ENCODE measurements at places on chromosomes 2 and 18.
A peak's percentile ranks its signal among the peaks of the same experiment; 100 is the strongest.

- DNase-seq, result no peak
These were observed 3.9 kb upstream of the PPP1CB start for GRCh38 chr2:28747714-28748113.

DNA sequence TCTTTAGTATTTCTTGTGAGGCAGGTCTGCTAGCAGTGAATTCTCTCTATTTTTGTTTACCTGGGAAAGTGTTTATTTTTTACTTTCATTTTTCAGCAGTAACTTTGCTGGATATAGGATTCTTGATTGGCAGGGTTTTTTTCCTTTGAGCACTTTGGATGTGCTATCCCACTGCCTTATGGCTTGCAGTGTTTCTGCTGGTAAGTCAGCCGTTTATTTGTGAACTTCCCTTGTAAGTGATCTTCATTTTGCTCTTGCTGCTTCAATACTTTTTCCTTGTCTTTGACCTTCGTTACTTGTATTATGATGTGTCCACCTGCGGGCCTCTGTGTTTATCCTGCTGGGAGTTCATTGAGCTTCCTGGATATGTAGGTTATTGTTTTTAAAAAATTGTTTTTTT, 54.7 kb downstream of the SLC66A2 start:
- DNase-seq, result no peak

DNA sequence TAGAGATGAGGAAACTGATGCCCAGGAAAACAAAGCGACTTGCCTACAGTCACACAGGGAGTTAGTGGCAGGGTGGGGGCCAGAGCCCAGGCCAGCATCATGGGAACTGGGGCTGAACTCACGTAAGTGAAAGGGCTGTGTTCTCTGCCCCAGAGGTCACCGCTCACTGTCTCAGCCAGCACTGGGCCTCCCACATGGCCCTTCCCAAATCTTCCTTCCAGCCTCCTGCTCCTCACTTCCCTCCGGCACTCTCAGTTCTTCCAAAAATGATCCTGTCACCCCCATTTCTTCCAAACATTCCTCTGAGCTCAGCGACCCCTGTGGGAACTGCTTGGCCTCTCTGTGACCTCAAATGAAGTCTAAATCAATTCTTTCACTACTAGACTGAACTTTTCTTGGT, 90.5 kb upstream of the TMEM247 start:
- peak; percentile 50 for DNase-seq

DNA sequence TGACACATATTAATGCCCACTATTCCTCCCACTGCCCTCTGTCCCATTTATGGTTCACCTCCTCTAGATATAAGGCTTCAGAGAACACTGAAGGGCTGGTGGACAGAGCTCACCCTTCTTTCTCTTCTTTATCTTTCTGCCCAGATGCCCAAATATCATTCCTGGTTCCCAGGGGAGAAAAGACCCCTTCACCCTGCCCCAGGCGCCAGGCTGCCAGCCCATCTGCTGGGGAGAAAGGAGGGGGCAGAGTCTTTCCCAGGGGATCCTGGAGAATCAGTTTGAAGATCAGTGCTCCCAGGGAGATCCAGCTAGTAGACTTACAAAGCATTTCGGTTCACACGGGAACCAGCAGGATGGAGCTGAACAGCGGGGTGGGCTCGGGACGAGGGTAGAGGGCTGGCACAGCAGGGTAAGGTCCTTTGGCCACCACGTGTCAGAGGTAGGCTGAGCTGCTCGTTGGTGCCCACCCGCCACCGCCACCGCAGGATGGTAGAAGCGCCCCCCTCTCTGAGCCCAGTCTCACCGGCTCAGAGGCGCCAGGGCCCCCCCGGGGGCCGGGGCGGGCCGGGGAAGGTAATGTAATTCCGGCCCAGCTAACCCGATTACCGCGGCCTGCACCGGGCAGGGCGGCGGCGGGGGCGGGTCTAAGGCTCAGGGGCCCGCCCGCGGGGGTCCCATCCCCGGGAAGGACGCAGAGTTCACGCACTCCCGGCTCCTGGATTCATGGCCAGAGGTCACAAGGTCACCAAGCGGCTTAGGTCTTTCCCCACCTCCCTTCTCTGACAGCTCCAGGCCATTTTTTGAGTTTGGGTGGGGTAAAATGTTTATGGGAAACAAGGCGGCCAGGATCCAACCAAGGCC, 1.3 kb upstream of the TLX2 start:
- no peak for DNase-seq

DNA sequence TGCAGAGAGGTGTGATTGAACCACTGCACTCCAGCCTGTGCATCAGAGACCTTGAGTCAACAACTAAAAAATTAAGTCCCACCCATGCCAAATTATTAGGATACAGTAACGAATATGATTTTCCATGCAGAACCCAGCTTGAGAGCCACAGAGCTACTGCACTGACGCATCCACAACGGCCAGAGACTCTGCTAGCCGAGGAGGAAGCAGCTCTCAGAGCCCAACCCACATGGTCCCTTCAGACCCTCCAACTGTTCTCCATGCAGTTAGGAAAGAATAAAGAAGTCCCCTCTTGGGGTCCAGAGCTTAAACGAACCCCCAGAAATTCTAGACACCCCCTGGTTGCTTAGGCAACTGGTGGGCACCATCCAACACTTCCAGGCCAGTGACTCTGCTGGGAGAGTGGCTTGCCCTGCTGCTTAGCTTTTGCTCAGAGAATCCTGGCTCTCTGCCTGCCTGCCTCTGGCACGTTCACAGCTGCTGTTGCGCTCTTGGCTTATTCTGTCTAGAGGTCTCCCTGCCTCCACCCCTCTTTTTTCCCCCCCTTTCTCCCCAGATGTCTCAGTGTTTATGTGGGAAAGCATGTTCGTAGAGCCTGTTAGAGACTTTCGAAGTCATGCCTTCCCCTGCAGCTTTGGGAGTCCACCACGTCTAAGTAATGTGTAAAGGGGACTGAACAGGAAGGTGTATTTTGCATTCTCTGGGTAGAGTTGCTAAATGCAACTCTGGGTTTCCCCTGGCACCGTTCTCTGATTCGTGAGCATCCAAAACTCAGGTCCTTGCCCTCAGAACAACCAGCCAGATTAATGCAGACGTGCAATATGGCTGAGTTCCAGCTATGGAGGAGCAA, 26.0 kb upstream of the SP3 start:
- DNase-seq, result peak; percentile 93

- DNase-seq, result no peak
These were observed 49.5 kb downstream of the ANO7 start for GRCh38 chr2:241237949-241238371.

DNA sequence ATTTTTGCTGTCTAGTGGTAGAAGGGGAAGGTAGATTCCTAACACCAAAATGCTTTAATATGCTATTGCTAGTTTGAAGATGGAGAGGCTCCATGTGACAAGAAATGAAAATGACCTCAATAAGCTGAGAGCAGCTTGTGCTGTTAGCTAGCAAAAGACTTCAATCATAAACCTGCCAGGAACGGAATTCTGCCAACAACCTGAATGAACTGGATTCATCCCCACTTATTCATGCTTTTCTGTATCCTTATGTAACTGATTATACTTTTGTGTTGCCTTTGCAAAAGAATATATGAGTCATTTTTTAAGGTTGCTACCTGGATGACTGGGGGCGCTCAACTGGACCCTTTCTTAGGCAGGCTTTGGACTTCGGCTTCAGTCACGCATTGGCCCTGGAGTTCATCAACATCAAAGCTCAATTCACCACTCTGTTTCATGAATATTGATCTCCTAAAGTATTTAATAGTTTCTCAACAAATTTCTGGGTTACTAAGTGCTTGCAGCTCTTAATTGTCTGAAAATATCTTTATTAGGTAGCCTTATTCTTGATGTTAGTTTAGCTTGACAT, 97.5 kb upstream of the KCNJ3 start:
- DNase-seq, result no peak

DNA sequence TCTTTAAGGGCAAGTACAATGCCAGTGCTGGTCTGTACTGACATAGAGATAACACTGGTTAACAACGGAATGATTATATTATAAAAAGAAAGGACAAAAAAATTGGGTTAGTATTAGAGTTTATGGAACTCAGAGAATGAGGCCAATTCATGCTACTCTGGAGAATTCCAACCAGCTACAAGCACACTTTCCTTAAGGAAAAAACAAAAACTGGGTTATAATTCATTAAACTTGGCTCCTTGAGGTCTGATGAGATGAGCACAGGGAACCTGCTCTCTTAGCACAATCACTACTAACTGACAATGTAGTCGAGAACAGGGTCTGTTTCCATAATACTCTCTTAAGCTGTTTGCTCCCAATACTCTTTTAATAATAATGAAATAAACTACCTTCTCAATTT, 165.3 kb downstream of the NRXN1 start:
- no peak for DNase-seq

GRCh38 chr18:25701821-25702220, 349.9 kb upstream of the ZNF521 start:
- no peak for DNase-seq

DNA sequence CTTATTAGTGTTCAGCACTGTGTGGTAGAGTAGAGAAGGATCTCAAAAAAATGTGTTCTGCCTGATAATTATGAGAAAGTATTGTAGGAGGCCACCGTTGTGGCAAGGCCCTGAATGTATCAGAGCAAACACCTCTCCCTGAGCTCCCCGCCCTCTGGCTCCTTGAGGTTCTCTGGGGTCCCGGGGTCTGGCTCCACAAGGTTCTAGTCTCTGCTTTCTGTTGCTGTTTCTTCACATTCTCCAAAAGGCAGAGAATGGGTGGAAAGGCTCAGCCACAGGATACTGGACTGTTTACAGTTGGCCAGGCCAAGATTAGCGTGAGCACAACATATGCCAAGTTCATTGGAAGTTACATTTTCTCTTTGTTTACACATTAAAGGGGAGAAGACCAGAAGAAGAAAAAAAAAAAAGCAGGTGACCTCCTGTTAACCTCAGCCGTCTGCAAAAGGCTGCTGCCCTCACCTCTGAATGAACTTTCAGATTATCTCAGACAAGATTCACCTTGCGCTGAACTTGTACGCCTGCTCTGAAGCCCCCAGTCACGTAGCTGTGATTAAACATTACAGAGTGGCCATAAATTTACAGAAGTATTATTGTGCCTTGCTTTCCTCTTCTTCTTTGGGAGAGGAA, 56.6 kb upstream of the CYP26B1 start:
- DNase-seq, result peak; percentile 39

DNA sequence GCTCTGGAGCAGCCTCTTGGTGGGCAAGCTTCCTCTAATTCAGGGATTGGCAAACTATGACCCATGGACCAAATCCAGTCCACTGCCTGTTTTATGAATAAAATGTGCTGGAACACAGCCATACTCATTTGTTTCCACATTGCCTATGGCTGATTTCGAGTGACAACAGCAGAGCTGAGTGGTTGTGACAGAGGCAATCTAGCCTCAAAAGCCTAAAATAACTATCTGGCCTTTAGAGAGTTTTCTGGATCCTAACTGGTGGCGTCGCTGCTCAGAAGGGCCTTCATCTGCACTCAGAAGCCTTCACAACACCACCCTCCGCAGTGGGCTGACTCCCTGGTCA, 147.1 kb downstream of the CCBE1 start:
- no peak for DNase-seq

- DNase-seq, result peak; percentile 74
These were observed 156.1 kb downstream of the HAUS1 start for GRCh38 chr18:46260016-46260878.

- no peak for DNase-seq
These were observed 14.1 kb downstream of the ZFP36L2 start for GRCh38 chr2:43212216-43212835.

GRCh38 chr2:74149247-74149525, 1.5 kb upstream of the BOLA3 start:
- no peak for DNase-seq

- peak; percentile 3 for DNase-seq
These were observed 61.0 kb upstream of the KCNJ3 start for GRCh38 chr2:154637456-154637855.

DNA sequence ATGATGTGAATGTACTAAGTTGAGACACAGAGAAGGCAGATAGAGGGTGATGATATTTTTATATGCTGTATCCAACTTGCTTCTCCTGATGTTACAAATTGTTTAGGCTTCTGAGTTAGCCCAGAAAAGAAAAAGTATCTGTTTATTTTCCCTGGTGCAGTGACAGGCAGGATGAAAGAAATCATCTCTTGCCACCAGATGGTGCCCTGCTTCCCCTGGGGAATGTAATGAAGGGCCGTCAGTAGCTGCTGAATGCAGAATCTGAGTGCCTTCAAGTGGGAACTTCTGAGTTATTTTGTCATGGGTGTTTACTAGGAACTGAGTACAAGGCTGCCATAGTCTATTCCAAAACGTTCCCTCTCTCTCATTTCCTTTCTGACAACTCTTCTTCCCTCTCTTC, 525.6 kb downstream of the MBD2 start:
- peak; percentile 12 for DNase-seq

DNA sequence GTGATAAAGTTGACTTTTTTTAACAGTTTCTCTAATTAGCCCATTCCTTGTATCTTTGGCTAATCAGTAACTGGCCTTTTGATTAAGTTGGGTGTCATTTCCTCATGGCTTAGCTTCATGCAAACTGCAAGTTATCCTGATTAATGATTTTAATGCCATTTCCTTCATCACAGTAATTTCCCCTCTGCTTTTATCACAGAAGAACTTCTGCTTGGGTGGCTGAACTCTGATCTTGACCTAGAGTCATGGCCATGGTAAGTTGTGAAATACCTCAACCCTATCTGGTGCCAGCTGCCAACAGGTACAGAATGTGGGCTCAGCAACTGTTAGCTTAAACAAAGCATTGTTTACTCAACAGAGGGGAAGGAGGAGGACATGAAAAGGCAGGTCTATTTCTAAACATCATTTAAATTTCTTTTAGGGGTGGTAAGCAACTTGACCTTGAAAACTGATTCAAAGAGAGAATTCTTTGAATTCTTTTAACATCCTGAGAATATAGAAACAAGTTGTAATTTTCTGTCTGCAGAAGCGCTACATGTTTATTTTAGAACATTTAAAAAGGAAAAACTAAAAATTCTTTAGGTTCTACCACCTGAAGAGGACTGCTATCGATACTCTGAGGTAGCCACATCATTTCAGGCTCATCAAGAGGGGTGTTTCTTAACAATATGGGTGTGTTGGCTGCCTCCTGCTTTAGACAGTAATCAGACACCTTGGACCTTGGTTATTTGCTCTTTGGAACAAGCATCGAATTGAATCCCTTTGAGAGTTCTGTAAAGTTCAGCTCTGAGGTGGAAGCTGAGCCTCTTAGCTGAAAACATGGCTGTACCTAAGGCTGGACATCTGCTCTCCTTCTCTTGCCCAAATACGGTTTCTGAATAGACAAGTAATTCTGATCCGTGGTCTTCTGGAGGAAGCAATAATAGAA, 39.7 kb downstream of the ANXA4 start:
- no peak for DNase-seq

DNA sequence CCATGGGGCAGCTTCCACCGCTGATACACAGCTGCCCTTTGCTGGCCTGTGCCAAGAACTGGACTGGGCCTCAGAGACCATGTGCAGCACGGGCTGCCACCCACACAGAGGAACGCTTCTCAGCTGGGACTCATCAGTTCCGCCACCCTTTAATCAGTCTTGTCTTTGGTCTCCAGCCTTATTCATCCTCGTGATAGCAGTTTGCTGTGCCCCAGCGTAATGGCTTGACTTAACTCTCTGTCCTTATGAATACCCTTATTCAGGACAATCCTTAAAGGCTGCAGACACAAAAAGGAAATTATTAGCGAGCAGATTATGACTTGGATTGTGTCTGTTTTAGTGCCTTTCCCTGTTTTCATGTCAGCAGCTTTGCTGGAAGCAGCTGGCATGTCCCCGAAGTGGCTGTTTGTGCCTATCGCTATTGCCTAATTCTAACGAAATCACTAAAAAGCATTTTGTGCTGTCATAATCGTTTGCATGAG, 108.9 kb upstream of the DAPL1 start:
- peak; percentile 33 for DNase-seq

GRCh38 chr2:176187899-176188773, at the start of gene HOXD1:
HOXD1 (plus strand) TSS chr2:176188668; CDS start chr2:176188802, 134 bp downstream.
- peak; percentile 83 for DNase-seq

Measured in muscle of back (tissue), 13 donors.